Frontal cortex (tissue), 4 donors: ENCODE measurements at places on chromosomes 5 and 9. TPM values are rescaled to one million over a fixed set of nuclear protein-coding genes. Genes with fewer than 3 reads are reported as not detected.
A peak's percentile ranks its signal among the peaks of the same experiment; 100 is the strongest.

Gene LVRN
- total RNA-seq, result 1.6 TPM

Gene GHR
- 1.6 TPM for total RNA-seq

Gene IL12B
- not detected for total RNA-seq

- DNase-seq, result no peak
Observed at GRCh38 chr5:149651686-149652085, 70.4 kb downstream of the ARHGEF37 start.

DNA sequence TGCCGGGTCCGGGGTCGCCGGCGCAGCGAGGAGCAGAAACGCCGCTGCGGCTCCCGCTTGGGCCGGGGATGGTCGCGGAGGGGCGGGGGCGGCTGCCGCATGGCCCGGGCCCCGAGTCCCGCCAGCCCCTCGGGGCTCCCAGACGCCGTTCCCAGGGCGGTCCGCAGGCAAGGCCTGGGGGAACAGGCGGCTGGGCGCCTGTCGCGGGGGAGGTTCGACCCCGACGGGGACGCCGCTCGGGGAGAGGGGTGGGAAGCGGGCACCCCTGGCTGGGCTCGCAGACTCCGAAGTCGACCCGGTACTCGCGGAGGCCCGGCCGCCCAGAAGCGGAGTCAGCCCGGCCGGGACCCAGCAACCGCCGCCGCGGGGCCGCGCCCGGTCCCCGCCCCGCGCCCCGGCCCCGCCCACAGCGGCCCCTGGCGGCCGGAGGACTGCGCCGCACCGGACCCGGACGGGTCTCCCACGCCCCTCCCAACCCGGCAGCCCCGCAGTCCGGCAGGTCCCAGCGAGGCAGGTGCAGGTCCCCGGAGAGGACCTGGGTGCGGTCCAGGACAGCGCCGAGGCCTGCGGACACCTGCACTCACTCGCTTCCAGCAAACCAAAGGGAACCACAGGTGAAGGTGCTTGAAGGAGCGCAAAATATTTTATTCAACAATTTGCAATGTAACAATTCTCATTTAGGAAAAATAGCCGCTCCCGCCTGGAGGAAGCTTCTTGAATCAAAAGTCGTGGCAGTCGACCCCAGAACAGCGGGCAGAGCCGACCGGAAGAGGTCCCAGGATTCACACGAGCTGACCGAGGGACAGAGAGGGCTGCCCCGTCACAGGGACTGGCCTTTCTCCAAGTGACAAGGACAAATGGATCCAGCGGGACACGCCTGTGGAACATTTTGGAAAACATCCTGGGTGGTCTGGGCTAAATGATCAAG is at the start of gene INPP5E:
INPP5E (minus strand) TSS at position 365 of the 928 bp plus-strand sequence. CDS start 426 bp downstream, outside the sequence.
- DNase-seq, result peak; percentile 91

Gene SLC34A1
- not detected for total RNA-seq

DNA sequence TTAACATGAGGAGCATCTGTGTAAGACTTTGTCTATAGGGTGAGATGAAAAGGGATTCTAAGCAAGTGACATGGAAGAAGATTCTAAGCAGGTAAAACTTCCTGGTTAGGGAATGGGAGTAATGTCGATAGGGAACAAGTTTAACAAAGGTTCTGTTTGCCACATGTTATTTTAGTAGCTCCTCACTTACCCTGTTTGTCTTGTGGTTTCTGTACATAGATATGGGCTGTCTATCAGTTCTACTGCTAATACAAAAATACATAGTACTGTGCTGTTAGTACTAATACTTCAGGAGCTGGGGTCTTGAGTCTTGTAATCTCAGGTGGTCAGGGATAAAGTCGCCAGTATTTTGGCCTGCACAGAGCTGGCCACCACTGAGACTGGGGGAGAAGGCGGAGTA is 32.9 kb downstream of the RAB24 start:
- DNase-seq, result no peak

DNA sequence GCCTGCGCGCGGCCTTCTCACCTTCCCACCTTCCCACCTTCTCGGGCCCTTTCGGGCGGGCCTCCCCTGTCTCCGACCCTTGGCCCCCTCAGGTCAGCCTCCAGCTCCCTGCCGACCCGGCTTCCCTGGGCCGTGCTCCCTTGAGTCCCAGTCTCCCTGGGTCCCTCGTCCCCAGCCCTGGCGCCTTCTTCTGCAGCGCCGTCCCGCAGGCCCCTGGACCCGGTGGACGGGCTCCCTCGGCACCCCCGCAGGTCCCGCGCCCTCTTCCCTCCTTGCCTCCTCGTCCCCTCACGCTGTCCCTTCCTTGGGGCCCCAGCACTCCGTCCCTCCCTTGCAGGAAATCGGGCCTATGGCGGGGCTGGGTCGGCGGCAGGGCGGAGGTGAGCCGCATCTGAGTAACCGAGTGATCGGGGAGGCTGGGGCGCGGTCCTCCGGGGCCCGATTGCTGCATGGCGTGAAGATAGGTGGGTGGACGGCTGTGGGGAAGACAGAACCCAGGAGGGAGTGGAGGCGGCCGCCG is 7.6 kb downstream of the ARPC5L start:
- no peak for DNase-seq

DNA sequence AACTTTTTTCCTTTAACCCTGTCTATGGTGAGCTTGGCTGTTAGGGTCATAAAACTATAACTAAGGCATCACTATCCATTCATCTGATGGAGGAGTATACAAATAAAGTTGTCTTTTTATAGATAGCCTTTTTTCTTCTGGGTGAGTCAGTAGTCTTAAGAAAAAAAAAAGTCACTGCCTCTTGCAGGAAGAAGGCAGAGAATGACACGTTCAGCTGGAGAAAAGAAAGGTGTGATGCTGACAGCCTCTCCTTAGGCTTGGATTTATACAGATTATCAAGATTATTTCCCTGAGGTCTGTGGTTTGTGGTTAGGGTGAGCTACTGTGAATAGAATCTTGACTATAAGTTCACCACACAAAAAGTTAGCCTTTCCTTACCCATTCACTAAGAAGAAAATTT is 23.0 kb downstream of the EPB41L4B start:
- no peak for DNase-seq

Gene UQCRQ
- total RNA-seq, result 75.8 TPM

- DNase-seq, result no peak
Observed at GRCh38 chr9:127505396-127506116, 54.2 kb downstream of the LRSAM1 start.

GRCh38 chr5:107388141-107388861 is 282.4 kb downstream of the EFNA5 start:
- DNase-seq, result no peak

GRCh38 chr5:3891113-3891512 is 295.5 kb downstream of the IRX1 start:
- DNase-seq, result no peak

Gene HIGD2A
- 27.7 TPM for total RNA-seq
